ENCODE measurements at places on chromosomes 16 and 17.

GRCh38 chr17:53101706-53102105 lies 721.0 kb upstream of the KIF2B start:
- DNase-seq = no peak

- DNase-seq = no peak
These were observed 77.8 kb downstream of the VMP1 start for GRCh38 chr17:59785091-59785799.

- no peak for DNase-seq
These were observed 25.2 kb downstream of the BCO1 start for GRCh38 chr16:81263470-81264220.

GRCh38 chr17:50517011-50517410 lies 8.8 kb downstream of the MYCBPAP start:
- no peak for DNase-seq

- DNase-seq = no peak
These were observed 1.1 kb downstream of the ACTG1 start for GRCh38 chr17:81511554-81511803.

DNA sequence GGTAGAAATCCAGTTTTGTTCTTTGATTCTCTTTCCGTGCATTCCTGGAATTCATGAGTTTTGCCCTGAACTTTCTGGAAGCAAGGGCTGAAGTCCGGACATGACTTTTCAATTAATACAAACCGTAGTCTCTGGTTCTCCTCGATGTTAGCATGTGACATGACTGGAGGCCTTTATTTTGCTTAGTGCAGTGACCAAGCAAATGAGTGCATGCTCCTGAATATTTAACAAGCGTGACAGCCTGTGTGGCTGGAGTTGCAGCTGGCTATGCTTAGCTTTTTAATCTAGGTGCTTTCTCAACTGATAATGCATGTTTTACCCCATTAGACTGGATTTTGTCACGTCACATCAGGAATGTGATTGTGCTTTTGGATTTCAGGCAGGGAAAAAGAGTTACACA lies 302.1 kb downstream of the MAP2K6 start:
- no peak for DNase-seq

Data from LoVo (cell line).